NCI-H524 (cell line): ENCODE measurements at places on chromosomes 2 and 18.
A peak's percentile ranks its signal among the peaks of the same experiment; 100 is the strongest.

- no peak for DNase-seq
Observed at GRCh38 chr2:187550857-187551256, 3.4 kb downstream of the TFPI start.

DNA sequence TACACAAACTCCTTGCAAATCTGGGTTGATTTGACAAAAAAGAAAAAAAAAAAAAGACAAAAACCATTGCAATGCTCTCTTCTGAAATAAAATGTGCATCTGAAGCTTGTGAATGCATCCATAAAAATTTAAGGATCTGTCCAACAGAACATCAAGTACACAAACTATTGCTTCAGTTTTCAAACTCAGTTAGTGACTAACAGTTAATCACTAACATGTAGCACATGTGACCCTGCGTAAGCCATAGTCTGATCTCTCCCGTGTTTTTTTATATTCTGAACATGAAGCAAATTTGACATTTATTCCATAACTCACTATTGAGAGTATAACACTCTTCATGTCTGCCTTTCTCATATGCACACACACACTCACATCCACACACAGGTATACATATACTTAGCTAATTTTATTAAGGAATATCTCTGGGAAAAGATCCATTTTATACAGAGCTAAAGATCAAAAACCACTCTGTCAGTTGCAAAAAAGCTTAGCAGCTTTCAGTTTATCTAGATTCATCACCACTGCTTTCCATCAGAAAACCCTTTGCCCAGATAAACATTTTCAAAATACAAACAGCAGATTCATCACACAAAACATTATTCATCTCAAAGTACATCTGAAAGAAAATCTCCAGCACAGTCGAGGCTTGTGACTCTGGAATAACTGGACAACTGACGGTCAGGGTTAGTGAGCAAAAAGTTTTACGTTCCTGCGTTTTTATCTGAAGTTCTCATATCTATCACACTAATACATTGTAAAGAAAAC is 1000.4 kb upstream of the ACVR2A start:
- no peak for DNase-seq

DNA sequence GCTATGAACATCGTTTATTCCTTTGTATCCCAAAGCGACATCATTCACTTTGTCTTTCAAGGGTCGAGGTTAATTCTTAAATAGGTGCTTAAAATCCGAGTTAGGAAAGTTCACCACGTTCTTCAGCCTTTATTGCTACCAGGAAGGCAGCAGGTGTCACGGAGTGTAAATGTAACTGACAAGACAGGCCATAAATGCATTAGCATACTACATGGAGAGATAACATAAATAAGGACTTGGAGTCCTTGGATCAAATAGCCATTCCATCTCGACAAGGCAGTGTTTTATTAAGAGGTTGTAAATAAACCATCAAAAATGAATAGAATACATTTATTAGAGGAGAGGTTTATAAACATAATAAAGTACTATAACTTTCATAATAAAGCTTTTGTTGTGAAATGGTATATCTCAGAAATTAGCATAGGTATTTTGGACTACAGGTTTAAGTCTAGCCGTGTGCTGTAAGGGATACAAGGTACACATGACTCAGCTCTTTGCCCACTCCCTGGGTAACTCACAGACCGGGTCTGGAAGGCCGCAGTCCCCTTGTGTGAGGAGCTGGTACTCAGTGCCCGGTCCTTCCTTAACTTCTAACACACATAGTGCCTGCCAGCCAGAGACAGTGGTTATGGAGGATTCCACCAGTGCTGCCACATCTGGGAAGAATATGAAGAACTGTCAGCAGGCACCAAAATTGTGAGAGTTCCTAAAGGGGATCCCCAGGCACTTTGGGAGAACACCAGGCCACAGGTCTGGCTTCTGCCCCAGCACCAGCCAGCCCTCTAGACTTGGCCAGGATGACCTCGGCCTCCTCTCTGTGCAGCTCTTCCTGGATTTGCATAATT is 29.4 kb downstream of the CAPN13 start:
- DNase-seq, result no peak

GRCh38 chr2:59530258-59530657 is 1023.2 kb downstream of the BCL11A start:
- no peak for DNase-seq

- no peak for DNase-seq
Observed at GRCh38 chr2:149183187-149183586, 144.7 kb downstream of the LYPD6B start.

- DNase-seq, result no peak
Observed at GRCh38 chr2:238009563-238009962, 42.7 kb downstream of the UBE2F start.

DNA sequence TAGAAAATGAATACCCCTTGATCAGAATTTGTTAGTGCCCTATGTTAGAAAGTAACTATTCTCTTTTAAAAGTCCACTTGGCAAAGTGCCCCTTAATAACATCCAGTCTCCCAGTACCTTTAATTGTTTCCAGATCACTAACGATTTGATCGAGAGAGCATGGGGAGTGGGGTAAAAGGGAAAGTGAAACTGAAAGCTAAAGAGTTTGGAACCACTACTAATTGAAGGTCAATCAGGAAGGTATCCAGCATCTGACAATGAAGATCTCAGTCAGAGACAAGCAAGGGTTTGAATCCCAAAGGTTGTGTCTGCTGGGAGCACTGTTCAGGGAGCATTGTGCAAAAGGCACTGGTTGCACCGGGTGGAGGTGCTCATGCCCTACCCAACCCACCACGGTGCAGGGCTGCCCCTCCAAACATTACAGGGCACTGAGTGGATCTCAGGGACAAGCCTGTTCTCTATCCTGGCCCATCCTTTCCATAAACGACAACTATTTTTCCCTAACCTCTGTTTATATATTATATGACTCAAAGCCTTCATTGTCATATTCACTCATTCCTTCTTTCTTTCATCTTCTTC is 14.6 kb upstream of the RIT2 start:
- no peak for DNase-seq

DNA sequence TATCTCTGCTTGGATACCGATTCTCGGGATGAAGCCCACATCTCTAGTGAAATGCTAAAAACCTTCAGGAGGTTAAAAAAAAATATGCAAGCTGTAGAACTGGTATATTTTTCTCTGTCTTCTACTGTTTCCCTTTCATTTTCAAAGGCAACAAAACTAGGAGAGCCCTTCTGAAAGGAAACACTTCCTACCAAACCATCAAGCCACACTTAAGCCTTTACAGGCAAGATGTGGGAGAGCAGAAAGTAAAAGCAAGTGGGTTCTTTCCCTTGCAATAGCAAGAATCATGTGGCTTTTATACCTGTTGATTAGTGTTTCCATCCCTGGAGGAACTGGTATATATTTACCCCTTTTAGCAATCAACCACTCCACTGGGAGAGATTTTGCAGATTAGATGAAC is 147.9 kb upstream of the ACAA2 start:
- no peak for DNase-seq

- DNase-seq, result no peak
Observed at GRCh38 chr2:100936070-100936741, 65.9 kb upstream of the RPL31 start.

GRCh38 chr2:190802626-190803209 is 77.9 kb upstream of the GLS start:
- DNase-seq, result no peak

GRCh38 chr2:136111711-136112110 is 6.2 kb downstream of the CXCR4 start:
- DNase-seq, result no peak

DNA sequence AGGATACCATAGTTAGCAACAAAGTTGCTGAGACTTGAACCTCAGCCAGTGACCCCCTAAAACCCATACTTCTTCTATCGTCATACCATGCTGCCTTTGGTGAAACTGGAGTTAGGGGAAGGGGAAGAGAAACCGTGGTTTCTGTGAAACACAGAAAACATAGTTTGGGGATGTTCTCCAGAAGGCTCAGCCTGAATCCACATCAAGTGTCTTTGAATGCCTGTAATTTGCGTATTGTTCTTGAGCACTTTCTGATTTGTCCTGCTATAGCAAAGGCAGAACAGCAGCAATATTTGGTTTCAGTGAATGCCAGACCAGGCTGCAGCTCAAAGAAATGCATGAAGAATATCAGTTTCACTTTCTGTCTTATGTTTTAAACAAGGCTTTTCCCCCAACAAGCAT is 258.7 kb downstream of the TTC32 start:
- DNase-seq, result no peak

GRCh38 chr2:9263428-9263827 is 56.8 kb downstream of the ASAP2 start:
- no peak for DNase-seq

GRCh38 chr2:41379496-41380221 is 668.2 kb upstream of the PKDCC start:
- DNase-seq, result no peak

GRCh38 chr2:99819766-99820165 is 322.6 kb downstream of the AFF3 start:
- peak; percentile 3 for DNase-seq

- no peak for DNase-seq
Observed at GRCh38 chr18:79068341-79068936, 755 bp upstream of the ATP9B start.

DNA sequence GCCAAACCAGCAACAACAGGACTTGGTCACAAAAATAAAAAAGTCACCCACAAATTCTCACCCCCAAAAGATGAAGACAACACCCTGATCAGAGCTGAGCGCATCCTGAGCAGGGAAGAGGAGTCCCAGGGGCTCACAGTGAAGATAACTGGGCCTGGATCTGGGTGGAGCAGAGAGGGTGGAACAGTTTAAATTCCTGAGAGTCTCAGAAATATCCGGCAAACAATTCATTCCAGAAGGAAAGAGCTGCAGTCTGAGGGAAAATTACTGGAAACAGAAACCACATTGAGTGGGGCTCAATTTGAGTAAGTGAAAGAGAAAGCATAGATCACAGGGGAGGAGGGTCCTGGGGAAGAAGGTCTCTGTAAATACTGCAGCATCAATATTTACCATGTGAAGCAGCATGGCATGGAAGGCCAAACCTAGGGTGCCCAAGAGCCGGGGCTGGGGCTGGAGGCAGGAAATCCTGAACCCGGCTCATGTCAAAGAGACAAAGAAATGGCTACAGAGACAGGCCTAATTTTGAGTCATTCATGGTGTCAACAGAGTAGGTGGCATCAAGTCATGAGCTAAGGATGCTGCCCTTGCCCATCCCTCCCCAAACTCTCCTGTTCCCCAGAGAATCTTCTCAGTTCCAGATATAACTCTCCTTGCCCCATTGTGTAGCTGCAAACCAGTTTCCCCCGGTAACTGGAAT is 61.4 kb upstream of the ZBTB7C start:
- DNase-seq, result no peak

DNA sequence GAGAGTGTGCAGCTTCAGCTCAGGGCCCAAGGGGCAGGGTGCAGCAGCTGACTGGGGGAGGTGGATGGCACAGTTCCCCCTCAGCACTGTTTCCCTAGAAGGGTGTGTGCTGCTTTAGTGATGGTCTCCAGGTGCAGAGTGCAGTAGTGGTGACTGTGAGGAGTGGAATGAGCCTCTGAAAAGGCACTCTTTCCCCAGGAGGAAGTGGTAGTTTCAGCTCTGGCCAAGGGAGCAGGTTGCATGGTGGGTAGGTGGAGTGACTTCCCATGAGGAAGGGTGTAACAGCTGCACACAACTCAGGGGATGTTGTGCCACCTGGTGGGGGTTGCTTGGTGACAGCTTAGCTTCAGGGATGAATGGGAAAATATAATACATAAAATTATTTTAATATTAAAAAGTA is 251.5 kb upstream of the NXPH2 start:
- DNase-seq, result peak; percentile 68

DNA sequence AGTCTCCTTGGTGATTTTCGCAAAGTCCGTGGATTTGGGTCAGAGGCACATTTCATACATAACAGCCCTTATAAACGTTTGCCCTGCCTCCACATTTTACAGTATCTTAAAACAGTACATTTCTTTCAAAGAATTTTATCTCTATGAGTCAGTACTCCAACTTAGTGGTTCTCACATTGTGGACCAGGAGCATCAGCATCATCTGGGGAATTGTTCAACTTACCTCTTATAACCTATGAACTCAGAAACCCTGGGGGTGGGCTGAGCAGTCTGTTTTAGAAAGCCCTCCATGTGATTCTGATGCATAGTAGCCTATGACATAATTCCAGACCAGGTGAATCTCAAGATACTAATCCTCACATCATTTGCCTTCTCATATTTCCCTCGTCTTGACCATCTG is 12.4 kb downstream of the SUPT7L start:
- peak; percentile 85 for DNase-seq

GRCh38 chr2:142791335-142791734 is 86.1 kb upstream of the KYNU start:
- no peak for DNase-seq

GRCh38 chr18:46680784-46681695 is 24.0 kb upstream of the LOXHD1 start:
- DNase-seq, result no peak

DNA sequence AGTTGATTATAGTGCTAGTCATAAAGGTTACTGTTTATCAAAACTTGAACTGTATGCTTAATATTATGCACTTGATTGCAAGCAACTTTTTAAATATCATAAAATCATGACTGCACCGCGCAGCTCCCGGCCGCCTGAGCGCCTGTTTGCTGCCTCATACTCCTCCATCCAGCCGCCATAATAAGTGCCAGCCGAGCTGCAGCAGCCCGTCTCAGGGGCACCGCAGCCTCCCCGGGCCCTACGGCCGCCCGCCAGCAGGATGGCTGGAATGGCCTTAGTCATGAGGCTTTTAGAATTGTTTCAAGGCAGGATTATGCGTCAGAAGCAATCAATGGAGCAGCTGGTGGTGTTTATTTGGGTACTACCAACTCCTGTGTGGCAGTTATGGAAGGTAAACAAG is 337.2 kb downstream of the PAX3 start:
- no peak for DNase-seq

DNA sequence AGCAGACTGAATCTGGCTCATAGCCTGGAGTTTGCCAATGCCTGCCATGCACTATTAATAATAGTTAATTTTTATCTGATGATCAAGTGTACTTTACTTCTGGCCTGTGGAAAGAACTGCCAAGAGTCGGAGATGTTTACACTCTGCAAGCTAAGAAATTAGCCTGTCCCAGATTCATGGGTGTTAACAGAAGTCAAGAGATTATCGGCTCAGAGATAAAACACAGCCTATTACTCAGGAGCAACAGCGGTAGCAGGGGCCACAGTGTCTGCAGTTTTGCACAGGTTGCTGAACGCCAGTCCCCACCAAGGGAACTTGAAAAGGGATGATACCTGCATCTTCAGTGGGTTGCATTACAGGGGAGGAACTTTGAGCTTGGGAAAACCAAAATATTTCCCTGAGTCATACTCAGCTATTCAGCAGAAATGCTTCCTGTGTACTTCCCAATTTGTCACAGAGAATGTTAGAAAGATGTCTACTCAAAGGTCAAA is 4.3 kb upstream of the ADI1 start:
- DNase-seq, result no peak

GRCh38 chr2:64839844-64840243 is 149.4 kb upstream of the SLC1A4 start:
- no peak for DNase-seq

- no peak for DNase-seq
Observed at GRCh38 chr2:174014011-174014698, 49.0 kb upstream of the SP3 start.
